ENCODE measurements at places on chromosomes 5 and 9.
A peak's percentile ranks its signal among the peaks of the same experiment; 100 is the strongest.

DNA sequence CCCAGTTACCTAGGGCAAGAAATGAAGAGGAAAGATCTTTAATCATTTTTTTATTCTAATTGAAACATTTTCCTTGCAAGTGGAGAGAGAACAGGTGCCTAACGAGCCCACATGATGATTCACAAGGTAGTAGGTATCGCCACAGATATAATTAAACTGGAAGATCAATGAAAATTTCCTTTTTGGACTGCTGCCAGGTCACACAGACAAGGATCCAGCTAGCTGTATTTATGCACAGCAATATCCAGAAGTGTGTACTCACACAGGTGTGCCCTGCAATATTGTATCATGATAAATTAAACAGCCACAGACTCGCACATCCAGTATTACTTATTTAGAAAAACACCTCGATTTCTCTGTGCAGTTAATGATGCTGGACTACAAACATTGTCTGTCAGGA is 294.0 kb upstream of the SMARCA2 start:
- DNase-seq, result no peak

DNA sequence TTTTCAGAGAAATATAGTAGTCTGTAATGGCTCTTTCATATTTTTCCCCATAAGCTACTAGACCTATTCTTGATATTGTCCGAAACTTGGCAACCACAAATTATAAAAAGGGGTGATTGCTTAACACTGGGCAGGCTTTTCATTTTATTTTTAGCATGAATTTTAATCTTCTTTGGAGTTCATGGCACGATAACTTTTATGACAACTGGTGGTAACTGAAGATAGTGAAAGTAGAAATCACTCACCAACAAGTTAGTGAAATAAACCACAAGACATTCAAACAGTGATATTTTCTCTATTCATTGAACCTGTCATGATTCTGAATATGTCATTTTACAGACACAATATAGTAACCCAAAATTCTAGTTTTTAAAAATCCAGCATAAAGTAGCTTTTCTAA is 213.9 kb downstream of the PRDM9 start:
- DNase-seq, result no peak

DNA sequence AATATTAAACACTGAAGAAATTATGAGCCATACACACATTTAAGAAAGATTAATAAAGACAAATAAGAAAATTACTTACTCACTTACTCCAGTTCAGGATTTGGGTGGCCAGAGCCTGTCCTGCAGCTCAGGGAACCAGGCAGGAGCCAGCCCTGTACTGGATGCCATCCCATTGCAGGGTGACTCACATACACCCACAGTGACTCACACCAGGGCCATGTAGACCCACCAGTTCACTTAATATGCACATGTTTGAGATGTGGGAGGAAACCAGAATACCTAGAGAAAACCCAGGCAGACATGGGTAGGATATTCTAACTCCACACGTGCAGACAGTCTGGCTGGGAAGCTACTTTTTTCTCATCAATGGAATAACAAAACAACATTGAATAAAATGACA is 49.6 kb upstream of the ADRB2 start:
- peak; percentile 35 for DNase-seq

DNA sequence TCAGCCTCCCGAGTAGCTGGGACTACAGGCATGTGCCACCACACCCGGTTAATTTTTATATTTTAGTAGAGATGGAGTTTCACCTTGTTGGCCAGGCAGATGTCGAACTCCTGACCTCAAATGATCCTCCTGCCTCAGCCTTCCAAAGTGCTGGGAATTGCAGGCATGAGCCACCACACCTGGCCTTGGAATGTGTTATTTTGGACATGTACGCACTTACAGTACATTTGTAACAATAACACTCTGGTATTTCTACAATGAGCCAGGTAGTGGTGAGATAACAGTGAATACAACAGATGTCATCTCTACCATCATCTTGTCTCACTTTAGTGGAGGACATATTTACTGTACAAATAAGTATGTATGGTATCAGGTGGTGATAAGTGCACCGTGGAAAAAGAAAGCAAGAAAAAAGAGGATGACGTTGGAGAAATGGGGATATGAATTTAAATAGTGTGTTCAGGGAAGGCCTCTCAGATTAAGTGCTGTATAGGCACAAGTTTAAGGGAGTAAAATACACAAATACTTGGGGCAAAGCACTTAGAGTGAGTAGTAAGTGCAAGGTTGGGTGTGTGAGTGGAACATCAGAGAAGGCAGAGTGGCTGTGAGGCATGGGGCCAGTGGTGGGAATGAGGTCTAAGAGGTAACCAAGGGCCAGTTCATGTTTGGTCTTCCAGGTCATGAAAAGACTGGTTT is 100.1 kb downstream of the CDC42SE2 start:
- no peak for DNase-seq

DNA sequence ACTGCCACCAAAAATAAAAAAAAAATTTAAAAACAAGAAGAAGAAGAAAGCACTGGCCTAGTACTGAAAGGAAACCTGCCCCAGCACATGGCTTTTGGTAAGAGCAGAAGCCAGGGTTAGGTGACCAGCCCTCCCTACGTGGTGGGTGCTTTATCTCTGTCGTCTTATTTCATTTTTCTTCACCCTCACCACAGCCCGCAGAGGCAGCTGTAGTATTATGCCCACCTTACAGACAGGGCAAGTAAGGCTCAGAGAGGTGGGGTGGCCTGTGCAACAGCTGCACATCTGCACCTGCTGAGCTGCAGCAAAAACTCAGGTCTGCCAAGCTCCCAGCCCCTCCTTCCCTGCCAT is 140.8 kb upstream of the LMX1B start:
- no peak for DNase-seq

DNA sequence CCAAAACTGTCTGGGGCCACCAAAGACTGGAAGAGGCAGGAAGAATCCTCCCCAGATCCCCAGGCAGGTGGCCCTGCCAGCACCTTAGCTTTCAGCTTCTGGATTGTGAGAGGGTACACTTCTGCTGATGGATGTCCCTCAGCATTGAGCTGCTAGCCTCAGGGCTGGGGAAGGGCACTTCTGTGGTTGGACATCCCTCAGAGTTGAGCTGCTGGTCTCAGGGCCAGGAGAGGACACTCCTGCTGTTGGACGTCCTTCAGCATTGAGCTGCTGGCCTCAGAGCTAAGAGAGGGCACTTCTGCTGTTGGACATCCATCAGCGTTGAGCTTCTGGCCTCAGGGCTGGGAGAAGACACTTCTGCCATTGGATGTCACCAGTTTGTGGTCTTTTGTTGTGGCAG is 83.8 kb upstream of the FCN1 start:
- DNase-seq, result no peak

DNA sequence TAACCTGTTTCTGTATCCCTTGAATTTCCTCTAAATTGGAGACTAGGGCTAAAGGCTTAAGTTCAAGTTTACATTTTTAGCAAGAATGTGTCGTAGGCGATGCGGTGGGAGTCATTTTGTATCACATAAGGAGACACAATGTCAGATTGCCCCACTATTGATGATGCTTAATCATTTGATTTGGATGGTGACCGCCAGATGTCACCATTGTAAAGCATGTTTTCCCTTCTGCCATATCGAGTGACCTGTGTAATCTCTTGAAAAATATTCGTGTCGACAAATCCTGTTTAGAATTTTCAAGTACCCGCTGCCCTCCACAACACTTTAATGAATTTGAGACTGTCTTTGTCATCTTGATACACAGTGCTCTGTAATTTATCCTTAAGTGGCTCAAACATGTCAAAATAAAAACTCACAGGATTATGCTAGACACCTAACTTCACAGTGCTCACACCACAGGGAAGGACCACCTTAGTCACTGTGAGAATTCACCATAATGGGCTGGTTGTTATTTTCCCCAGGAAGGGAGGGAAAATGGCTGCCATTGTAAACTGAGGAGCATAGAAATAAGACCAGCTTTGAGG is 34.5 kb upstream of the SLC46A2 start:
- peak; percentile 9 for DNase-seq

GRCh38 chr5:175920231-175920811 is 47.8 kb downstream of the THOC3 start:
- no peak for DNase-seq

DNA sequence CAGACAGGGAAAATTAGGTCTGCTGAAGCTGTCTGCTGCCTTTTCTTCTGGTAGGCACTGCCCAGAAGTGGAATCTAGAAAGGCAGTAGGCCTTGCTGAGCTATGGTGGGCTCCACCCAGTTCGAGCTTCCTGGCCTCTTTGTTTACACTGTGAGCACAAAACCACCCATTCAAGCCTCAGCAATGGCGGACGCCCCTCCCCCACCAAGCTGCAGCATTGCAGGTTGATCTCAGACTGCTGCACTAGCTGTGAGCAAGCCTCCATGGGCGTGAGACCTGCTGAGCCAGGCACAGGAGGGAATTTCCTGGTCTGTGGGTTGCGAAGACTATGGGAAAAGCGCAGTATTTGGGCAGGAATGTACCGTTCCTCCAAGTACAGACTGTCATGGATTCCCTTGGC is 18.5 kb downstream of the AGTPBP1 start:
- no peak for DNase-seq

GRCh38 chr5:88090506-88090905 is 178.1 kb downstream of the TMEM161B start:
- DNase-seq, result no peak
